ENCODE measurements at places on chromosomes 16 and 17.

- no peak for DNase-seq
These were observed 20.1 kb downstream of the GLYR1 start for GRCh38 chr16:4826980-4827379.

DNA sequence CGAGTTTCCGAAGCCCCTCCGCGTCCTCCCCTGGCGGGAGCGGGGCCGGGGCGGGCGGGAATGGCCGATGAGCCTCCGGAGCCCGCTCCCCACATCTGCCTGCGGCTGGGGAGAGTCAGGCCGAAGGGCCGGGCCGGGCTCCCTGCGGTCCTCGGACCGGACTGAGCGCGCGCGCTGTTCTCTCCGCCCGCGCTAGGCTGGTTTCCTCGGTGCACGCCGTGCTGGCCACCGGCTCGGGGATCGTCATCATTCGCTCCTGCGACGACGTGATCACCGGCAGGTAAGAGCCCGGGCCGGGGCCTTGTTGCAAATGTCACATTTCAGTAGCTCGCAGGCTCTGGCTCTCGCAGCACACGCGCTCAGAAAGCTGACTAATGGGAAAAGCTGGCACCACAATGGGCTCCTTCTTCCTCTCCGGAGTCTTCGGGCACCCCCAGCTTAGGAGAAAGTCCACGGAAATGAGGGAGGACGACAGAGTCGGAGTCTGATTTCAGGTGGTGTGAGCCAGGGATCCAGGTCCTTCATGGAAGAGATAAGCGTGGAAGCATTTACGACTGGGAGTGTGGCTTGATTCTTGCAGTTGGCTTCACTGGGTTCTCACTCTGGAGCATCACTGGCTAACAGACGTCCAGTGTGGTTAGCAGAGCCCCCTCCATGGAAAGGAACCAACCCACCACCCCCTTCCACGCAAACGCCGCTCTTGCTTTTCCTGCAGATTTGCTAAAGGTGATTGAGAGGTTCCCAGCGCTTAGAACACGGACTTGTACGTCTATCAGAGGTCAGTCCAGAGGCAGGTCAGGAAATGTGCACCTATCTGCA, 715 bp downstream of the TLCD3A start:
- DNase-seq: no peak

GRCh38 chr17:65374966-65375365, 186.5 kb downstream of the AXIN2 start:
- DNase-seq: no peak

DNA sequence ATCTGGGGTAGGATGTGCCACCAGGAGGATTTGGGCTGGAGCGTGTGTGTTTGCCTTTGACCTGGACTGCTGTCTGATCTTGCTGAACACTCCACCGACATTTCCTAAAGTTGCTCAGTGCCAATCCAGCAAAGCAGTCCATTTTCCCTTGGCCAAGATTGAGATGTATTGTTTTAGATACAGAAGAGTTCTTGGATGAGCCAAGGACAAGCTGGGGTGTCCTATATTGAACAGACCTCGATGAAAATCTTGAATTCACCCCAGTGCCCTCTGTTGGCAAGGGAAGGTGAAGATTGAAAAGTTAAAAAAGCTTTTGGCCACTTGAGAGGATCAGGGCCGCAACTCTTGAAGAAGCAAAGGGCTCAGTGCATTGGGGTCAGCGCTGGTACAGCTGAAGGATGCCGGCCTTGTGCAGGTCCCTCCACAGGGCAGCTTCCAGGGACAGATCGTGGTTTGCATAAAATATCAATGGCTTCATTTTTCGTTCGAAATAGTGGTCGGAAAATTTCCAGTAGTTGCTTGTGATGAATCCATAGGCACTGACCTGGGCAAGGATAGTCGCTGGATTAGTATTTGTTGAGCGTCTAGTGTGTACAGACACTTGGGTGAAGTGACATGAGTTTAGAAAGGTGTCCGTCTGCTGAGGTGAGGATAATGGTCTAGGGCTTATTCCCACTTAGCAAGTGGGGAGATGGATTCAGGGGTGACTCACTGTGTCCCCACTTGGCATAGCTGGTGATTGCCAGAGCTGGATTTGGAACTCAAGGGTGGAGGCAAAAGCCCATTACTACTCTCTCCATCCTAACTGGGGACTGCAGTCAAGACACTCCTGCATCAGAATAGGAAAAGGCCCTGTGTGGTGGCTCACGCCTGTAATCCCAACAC, 19.7 kb downstream of the ST6GALNAC2 start:
- no peak for DNase-seq

DNA sequence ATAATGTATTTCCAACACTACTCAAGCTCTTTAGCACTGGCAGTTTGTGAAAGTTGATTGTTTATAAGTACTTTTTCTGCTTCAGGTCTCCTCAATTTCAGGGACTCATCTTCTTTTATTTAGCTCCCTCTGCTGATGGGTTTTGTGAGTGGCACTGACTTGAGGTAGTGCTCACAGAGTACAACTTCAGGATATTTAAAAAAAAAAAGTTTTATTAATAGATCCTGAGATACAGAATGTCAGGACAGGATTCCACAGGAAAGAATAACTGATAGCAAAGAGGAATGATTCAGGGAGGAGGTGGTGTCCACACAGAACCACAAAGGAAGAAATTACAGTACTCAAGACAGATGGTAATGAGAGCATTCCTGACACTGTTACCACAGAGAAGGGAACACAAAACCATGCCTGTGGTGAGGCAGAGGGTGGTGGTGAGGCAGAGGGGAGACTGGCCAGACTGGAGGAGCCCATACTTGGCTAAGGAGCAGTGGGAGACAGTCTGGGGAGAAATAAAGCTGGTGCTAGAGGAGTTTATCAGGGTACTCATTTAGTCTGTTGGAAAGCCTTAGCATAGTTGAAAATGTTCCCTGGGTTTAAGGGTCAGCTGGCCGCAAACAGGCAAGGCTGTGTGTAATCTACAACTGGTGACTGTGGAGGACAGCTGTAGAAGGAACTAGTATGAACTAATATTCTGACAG, 63.7 kb downstream of the SPAG9 start:
- DNase-seq: no peak

DNA sequence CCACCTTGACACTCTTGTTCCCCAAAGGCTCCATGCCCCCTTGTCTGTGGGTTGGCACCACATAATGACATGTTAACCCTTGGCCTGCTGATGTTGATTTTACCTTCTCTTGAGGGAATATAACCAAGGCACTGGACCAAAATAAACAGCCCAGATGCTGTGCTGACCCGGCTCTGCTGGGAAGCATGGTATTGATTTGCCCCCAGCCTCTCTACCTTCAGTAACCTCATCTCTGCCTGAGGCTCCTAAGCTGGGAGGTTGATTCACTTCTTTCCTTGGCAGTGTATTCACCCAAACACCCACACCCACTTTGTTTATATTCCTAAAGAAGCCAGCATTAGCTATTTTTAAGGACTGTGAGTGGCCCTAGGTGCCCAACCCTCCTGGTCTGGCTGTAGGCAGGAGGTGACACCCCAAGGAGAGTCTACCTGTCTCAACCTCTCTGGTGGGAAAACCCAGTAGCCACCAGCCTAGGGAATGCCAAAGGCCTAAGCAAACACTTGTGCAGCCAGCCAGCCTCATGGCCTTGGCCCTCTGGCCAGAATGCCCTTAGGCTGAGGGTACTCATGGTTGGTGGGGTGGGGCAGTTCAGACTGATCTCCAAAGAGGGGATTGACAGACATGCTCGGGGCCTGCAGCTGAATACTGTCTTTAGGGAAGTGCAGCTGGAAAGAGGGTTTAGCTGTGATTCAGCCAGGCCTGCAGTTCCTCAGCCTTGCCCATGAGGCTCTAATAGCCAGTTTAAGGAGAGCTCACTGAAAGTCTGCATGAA, 42.7 kb downstream of the GNAO1 start:
- no peak for DNase-seq

- no peak for DNase-seq
These were observed 7.6 kb downstream of the MRM1 start for GRCh38 chr17:36608794-36609497.

GRCh38 chr17:41434005-41434404, 6.8 kb downstream of the KRT38 start:
- DNase-seq: no peak

- no peak for DNase-seq
These were observed 206.8 kb downstream of the PRKCA start for GRCh38 chr17:66508896-66509844.

- no peak for DNase-seq
These were observed 47.8 kb downstream of the ERN1 start for GRCh38 chr17:64081802-64082799.

GRCh38 chr16:13631213-13631767, 288.7 kb upstream of the ERCC4 start:
- no peak for DNase-seq

- DNase-seq: no peak
These were observed 128.9 kb upstream of the RCVRN start for GRCh38 chr17:10033959-10034358.

DNA sequence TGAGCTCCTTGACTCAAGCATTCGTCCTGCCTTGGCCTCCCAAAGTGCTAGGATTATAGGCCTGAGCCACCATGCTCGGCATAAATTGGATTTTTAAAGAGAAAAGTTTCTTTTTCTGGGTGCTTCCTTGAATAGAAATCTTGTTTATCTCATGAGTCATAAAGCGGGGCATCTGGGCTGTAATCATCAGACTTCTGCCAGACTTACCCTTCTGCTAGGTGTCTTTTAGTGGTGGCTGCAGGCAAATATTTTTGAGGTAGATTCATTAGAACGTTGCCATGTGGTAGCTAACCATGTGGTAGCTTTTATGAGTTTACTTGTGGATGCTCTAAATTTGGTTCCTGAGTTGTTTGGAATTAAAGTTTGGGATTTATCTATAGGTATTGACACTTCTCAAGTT, 13.4 kb downstream of the PGS1 start:
- DNase-seq: no peak

DNA sequence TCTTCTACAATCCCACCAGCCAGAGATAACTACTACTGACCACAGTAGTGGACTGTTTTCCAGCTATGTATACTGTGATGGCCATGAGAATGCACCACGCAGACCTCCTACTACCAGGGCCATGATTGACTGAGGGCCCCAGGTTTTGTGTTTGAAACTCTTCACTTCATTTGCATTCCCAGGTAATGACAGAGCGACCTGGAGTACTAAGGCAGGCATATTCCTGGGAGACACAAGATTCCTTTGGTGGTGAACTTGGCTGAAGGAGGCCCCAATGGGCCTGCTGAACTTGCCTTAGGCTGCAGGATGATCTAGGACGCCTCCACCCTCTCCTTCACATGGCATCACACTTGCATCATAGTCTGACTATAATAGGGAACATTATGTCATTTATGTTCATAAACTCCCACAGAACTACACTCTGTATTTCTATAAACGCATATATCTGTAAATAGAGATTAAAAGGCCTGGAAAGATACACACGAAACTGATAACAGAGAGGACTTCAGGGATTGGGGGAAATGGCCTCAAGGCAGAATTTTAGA, 30.4 kb downstream of the CLEC19A start:
- no peak for DNase-seq
